Left lung (tissue), 14 donors: ENCODE measurements at places on chromosomes 1 and 21. TPM values are rescaled to one million over a fixed set of nuclear protein-coding genes. Genes with fewer than 3 reads are reported as not detected.

GRCh38 chr1:158691907-158692306 lies 5.4 kb upstream of the SPTA1 start:
- no peaks in the 10 kb centered on the region for H3K36me3 ChIP-seq
- H3K4me3 ChIP-seq = no peak overlapping the region
- H3K27me3 ChIP-seq = no peaks in the 10 kb centered on the region
- no peaks in the 10 kb centered on the region for H3K4me1 ChIP-seq
- DNase-seq = no peak

- no peak overlapping the region for H3K4me3 ChIP-seq
- no peaks in the 10 kb centered on the region for H3K27me3 ChIP-seq
- no peaks in the 10 kb centered on the region for H3K4me1 ChIP-seq
- no peak for DNase-seq
- H3K36me3 ChIP-seq = no peaks in the 10 kb centered on the region
These were observed 281.0 kb upstream of the DEPDC1 start for GRCh38 chr1:68777851-68778250.

NR1I3 gene
- not detected for total RNA-seq

ATXN7L2 gene
- total RNA-seq = 5.6 TPM

PALMD gene
- 14.3 TPM for total RNA-seq

TSPEAR gene
- 0.26 TPM for total RNA-seq

DNA sequence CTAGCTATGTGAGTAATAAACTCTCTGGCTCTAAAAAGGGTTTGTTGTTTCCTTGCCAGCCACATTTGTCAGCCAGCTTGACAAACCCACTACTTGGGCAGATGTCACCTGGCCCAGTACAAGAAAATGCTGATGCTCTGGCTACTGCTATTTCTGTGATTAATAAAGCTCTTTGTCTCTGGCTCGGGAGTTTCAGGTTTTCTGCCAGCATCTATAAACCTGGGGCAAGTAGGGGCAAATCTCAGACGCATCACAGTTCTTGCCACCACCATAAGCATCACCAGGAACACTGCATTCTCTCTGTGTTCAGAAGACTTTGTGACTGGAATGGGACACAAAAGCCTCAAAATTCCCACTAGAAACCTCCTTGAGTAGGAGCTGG lies 2.5 kb downstream of the ITLN2 start:
- no peaks in the 10 kb centered on the region for H3K27me3 ChIP-seq
- H3K36me3 ChIP-seq = no peaks in the 10 kb centered on the region
- H3K4me3 ChIP-seq = no peak overlapping the region
- H3K27ac ChIP-seq = no peak overlapping the region

SKI gene
- 75.8 TPM for total RNA-seq

DNA sequence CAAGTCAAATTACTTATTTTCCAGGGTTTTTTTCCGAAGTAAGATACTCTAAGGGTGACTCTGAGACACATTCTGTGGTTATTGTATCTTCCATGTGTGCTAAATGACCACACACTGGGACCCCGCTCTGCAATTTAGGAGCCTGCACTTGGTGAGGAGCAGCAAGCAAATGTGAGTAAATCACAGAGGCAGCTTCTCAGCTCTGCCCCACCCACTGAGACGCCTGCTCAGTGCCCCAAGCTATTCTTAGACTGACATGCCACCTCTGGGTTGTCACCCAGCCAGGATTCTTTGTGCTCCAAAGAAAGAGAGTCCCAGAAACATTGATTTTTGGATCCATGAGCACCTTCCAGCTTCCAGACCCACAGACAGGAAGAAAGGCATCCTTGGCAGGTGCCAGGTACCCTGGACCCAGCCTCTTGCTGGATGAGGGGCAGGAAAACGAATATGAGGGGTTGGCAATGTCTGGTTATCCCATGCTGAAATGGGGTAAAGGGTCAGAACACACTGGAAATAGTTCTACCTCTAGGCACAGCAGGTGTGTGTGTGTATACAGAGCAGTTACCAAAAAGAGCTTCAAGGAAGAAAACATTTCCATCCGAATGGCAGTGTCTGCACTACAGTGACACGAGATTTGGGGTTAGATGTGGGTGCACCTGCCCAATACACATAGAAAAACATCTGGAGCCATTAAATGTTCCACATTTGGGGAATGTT lies 41.2 kb downstream of the TNR start:
- H3K4me1 ChIP-seq = no peaks in the 10 kb centered on the region
- DNase-seq = no peak
- H3K27ac ChIP-seq = no peak overlapping the region
- H3K4me3 ChIP-seq = no peak overlapping the region
- no peaks in the 10 kb centered on the region for H3K27me3 ChIP-seq

ESPN gene
- 1.2 TPM for total RNA-seq

GRCh38 chr21:32710069-32710784 lies 17.6 kb downstream of the SYNJ1 start:
- H3K27me3 ChIP-seq = no peaks in the 10 kb centered on the region
- no peak overlapping the region for H3K27ac ChIP-seq
- H3K36me3 ChIP-seq = no peaks in the 10 kb centered on the region
- H3K4me3 ChIP-seq = no peak overlapping the region

HDGF gene
- total RNA-seq = 207 TPM

GRCh38 chr1:215201283-215201682 lies 118.7 kb downstream of the KCNK2 start:
- no peaks in the 10 kb centered on the region for H3K4me1 ChIP-seq
- DNase-seq = no peak
- H3K27ac ChIP-seq = no peak overlapping the region
- no peak overlapping the region for H3K4me3 ChIP-seq
- H3K36me3 ChIP-seq = no peaks in the 10 kb centered on the region

DNA sequence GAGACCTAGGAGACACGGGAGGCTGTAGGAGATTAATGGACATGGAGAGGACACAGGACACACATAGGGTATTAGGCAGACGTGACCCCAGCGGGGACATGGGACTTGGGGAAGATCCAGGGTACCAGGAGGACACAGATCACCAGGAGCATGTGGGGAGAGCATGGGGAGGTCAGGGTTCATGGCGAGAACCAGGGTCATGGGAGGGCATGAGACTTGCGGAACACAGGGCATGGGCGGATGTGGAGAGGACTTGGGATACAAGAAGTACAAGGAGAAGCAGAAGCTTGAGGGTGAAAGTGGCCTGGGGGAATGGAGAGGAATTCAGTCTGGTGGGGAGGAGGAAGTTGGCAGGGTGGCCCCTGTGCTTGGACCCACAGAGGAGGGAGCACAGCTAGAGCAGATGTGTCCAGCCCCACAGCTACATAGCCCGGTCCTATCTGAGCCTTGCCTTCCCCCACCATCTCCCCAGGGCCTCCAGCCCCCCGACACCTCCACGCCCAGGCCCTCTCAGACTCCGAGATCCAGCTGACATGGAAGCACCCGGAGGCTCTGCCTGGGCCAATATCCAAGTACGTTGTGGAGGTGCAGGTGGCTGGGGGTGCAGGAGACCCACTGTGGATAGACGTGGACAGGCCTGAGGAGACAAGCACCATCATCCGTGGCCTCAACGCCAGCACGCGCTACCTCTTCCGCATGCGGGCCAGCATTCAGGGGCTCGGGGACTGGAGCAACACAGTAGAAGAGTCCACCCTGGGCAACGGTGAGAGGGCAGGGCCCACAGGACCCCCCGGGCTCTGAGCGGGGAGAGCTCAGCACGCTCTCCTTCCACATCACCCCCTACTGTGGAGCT lies 12.1 kb downstream of the TIE1 start:
- no peak overlapping the region for H3K4me3 ChIP-seq
- no peaks in the 10 kb centered on the region for H3K4me1 ChIP-seq
- H3K27me3 ChIP-seq = no peaks in the 10 kb centered on the region
- no peaks in the 10 kb centered on the region for H3K36me3 ChIP-seq

SNX7 gene
- total RNA-seq = 27.3 TPM

CCDC181 gene
- total RNA-seq = 0.35 TPM

DNA sequence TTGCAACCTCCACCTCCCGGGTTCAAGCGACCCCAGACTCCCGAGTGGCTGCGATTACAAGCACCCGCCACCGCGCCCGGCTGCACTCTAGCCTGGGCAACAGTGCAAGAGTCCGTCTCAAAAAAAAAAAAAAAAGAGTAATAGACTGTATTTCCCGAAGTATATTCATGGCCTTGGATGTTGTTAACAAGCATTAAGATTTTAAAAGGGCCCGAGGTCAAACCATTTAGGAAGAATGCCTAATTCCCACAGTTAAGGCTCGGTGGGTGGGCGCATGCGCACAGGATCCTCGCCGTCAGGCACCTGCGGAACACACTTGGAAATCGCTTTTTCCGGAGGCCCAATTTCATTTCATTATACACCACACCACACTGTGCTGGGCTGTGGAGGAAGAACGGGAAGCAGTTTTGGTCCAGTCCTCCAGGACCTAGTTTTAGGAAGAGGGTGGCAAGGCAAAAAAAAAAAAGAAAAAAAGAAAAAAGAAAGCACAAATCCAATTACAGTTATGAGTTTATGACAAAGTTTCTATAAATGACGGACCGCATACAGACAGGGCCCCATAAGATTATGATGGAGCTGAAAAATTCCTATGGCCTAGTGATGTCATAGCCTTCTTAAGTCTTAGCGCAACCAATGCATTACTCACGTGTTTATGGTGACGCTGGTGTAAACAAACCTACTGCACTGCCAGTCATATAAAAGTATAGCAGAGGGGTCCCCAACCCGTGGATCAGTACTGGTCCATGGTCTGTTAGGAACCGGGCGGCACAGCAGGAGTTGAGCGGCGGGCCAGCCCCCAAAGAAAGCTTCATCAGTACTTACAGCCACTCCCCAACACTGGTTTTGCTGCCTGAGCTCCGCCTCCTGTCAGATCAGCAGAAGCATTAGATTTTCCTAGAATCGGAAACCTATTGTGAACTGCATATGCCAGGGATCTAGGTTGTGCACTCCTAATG lies 38.2 kb downstream of the H3-3A start:
- peaks cover 4% of the 10 kb centered on the region for H3K4me1 ChIP-seq
- H3K36me3 ChIP-seq = no peaks in the 10 kb centered on the region
- H3K4me3 ChIP-seq = peak overlapping the region; percentile 19
- H3K27ac ChIP-seq = no peak overlapping the region

- DNase-seq = no peak
- no peaks in the 10 kb centered on the region for H3K27me3 ChIP-seq
These were observed 78.4 kb downstream of the RGS21 start for GRCh38 chr1:192395211-192395610.

DNA sequence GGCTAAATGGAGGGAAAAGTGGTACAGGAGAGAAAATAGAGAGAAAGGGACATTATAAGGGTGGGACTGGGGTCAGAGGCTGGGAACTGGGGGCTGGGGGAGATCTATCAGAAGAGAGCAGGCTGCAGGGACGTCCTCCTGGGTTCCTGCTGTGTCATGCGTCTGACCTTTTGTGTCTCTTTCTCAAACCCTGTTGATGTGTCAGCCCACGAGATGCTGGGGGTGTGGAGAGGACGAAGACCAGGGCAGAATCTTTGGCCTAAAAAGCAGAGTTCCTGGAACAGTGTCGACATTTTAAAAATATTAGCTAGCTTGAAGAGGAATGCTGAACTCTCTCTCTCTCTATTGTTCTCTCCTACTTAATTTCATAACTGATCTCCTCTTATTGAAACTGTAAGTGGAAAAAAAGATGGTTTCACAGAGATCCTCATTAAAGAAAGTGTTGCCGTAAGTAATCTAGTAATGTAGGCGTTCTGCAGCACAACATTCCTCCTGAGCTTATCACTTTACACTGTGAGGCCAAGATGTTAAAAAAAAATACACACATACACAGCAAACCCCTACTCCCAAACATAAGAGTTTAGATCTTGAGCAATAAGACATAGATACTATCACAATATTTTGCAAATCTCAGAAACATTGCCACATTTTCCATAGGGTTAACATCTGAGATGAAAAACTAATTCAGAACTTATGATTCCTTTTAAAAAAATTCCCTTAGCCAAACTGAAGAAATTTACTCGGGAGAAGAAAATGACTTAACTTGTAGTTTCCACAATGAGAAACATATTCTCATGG lies 52.6 kb downstream of the RUNX1 start:
- peak overlapping the region; percentile 55 for H3K27ac ChIP-seq
- no peak overlapping the region for H3K4me3 ChIP-seq
- peak; percentile 11 for DNase-seq

GRCh38 chr1:180527101-180527669 lies 24.8 kb upstream of the ACBD6 start:
- no peak overlapping the region for H3K4me3 ChIP-seq
- H3K27me3 ChIP-seq = no peaks in the 10 kb centered on the region
- peaks cover 29% of the 10 kb centered on the region for H3K4me1 ChIP-seq
- no peak for DNase-seq

DNA sequence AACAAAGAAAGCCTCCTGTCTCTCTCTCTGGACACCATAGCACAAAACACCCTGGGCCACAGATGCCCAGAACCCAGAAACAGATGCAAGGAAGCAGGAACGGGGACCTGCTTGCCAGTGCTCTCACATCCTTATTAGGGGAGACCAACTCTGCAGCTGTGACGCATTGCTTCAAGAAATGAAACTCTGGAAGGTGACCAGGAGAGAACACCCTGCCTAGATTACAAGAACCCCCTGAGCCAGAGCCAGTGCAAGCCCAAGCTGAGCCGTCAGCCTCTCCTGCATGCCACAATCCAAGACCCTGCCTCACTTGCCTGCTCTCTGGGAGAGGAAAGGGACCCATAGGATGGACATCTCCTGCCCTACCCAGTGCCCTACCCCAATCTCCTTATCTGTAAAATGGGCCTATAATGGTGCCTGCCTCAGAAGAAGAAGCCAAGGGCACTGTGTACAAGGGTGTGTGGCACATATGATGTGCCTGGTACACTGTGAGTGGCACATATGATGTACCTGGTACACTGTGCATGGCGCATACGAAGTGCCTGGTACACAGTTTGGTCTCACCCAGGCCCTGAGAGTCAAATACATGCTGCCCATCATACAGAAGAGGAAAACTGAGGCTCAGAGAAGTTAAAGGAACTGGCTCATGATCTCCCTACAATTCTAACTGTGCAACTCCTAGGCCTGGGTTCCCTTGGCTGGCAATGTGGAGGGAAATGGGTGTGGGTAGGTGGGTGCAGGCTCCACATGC lies 16.8 kb upstream of the FAM131C start:
- H3K4me1 ChIP-seq = no peaks in the 10 kb centered on the region
- H3K27me3 ChIP-seq = no peaks in the 10 kb centered on the region
- DNase-seq = no peak
- no peak overlapping the region for H3K4me3 ChIP-seq

ESRRG gene
- 0.29 TPM for total RNA-seq

LCE1B gene
- not detected for total RNA-seq

GRCh38 chr1:43779805-43780403 lies 72.6 kb downstream of the ST3GAL3 start:
- H3K36me3 ChIP-seq = no peaks in the 10 kb centered on the region
- no peaks in the 10 kb centered on the region for H3K27me3 ChIP-seq
- peaks cover 2% of the 10 kb centered on the region for H3K4me1 ChIP-seq

MTARC1 gene
- 33.5 TPM for total RNA-seq

GRHL3 gene
- total RNA-seq = 1.6 TPM

- no peaks in the 10 kb centered on the region for H3K36me3 ChIP-seq
- no peak overlapping the region for H3K4me3 ChIP-seq
- no peaks in the 10 kb centered on the region for H3K4me1 ChIP-seq
- no peak overlapping the region for H3K27ac ChIP-seq
- DNase-seq = no peak
These were observed 97.3 kb downstream of the PAX7 start for GRCh38 chr1:18727956-18728355.

- H3K36me3 ChIP-seq = no peaks in the 10 kb centered on the region
- no peak for DNase-seq
- no peak overlapping the region for H3K4me3 ChIP-seq
- H3K27me3 ChIP-seq = peaks cover 9% of the 10 kb centered on the region
These were observed 162.7 kb upstream of the COL6A1 start for GRCh38 chr21:45818904-45819285.

SPRR2G gene
- not detected for total RNA-seq

GRCh38 chr1:43557744-43558245 lies 27.1 kb downstream of the PTPRF start:
- no peak overlapping the region for H3K4me3 ChIP-seq
- no peaks in the 10 kb centered on the region for H3K4me1 ChIP-seq
- H3K36me3 ChIP-seq = no peaks in the 10 kb centered on the region
- peak overlapping the region; percentile 45 for H3K27ac ChIP-seq
- H3K27me3 ChIP-seq = no peaks in the 10 kb centered on the region
